Activated effector memory CD4-positive, alpha-beta T cell treated with Interleukin-2 at 50 U/mL for 16 hours (primary cell): ENCODE measurements at places on chromosomes 7 and 10.

DNA sequence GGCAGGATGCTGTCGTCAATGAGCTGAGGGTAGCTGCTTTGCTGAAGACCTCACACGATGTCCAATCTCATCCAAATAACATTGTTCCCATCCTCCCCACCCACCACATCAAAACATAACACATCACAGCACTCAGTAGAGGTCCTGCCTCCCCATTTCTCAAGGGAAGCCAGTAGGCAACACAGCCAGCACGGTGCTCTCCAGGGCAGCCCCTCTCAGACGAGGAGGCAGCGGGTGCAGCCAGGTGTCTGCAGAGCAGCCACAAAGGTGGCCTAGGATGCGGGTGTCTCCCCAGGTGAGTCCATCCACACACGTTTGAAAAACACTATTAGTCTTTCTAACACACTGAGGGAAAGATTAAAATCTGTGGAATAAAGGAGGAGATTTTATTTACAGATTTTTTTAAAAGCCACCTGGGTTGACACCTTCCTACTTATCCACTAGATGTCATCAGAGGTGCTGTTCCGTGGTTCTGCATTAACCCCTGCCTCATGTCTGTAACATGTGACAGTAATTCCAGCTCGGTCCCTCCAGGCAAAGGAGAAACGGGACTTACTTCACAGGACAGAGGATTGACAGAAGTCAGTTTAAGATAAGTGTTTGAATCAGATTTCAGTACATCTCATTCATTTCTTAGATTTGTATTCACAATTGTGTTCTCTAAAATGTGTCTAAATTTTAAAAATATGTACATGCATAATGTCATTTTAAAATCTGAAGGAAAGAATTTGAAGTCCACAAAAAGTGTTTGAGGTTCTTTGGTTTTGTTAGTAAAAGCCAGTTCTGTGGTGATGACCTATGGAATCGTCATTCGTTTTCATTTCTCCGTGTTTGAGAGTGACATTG is 68.0 kb downstream of the LANCL2 start:
- DNase-seq, result no peak

DNA sequence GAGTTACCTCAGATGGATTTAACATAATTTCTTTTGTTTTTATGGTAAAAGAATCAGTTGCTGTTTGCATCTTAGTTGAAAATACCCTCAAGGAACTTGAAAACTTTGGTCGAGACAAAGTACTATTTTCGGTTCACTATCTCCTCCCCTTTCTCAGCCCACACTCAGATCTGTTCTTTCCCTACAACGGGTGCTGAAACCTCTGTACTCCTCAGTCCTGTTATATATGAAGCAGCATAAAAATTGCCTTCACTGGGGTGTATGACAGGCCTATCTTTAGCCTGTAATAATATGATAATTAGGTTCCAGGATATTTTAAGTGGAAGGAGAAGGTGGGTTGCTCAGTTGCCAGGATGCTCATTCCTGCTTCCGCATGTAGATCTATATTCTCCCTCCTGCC is 105.2 kb upstream of the NOBOX start:
- DNase-seq, result no peak

DNA sequence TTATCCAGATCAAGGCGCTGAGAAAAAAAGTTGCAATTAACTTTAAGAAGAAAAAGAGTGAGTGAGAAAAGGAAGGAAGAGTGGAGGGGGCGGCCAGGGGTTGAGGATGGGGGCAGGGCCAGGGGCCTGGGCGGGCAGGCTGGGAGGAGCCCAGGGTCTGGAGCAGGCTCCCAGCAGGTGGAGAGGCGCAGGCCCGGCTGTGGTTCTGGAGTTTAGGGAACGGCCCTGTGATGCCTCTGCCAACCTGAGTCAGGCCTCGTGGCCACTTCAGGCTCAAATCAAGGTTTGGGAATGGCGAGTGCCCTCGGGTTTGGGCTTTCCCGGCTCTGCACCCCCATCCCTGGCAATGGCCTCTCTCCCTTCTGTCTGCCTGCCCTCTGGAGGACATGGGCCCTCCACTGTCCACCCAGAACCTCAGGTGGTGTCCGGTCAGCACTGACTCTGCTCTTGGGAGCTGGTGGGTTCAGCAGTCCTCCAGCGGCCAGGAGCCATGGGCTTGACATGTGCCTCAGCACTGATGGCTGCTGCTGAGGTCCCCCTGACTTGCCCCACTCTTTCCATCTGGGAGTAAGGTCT is 41.0 kb upstream of the EMX2 start:
- DNase-seq, result no peak

DNA sequence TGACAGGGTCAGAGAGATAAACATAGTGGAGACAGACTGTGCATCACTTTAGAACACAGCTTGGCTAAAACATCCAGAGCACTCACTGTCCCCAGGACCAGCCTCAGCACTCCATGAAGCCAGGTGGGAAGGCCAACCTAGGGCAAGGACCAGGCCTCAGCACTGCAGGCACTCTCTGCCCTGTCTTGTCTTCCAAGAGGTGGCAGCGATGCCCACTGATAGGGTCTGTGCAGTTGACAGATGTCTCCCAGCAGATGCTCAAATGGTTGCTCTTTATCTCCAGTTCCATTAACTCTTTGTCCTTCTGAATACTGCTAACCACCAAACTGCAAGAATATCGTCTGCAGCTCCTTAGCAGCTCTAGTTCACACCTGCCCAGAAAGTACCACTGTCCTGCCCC is 9.1 kb downstream of the DDX56 start:
- no peak for DNase-seq
